Spinal cord (tissue), 10 donors: ENCODE measurements at places on chromosomes 1 and 21. TPM values are rescaled to one million over a fixed set of nuclear protein-coding genes. Genes with fewer than 3 reads are reported as not detected.

Gene GPR3
- 3.2 TPM for polyA plus RNA-seq

Gene TCP10L
- 4.1 TPM for polyA plus RNA-seq

DNA sequence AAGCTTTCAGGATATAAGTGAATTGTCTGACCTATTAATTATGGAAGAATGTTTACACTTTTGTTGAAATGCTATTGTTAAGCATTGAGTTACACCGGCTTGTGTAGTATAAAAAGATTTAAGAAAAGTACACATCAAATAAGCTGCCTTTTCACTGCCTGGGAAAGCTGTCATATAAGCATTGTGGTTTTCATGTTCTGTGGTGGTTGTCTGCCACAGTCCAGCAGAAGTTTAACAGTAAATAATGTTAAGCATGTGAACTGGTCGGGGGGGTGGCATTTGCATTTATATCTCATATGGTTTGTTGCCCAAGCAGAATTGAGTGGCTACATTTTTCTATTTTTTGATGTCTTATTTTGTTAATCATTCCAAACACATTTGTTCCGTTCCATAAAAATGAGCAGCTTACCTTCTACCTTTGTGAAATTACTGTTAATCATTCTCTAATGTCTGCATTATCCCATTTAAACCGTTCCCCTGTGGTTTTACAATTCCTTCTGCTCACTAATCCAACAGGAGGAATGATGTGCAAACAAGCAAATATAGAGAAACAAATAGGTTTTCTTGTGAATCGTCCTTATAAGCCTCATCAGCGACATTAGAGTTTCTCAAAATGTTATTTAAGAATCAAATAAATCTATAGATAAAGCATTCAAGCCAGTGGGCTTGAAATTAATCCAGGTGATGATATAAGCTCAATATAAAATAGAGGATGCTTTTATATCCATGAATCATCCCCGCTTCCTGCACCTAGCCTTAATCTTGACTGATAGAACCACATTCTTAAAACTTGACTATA lies 160.8 kb upstream of the SAMSN1 start:
- DNase-seq: no peak

GRCh38 chr21:36100971-36101641 lies 31.3 kb downstream of the CBR1 start:
- no peak for DNase-seq

DNA sequence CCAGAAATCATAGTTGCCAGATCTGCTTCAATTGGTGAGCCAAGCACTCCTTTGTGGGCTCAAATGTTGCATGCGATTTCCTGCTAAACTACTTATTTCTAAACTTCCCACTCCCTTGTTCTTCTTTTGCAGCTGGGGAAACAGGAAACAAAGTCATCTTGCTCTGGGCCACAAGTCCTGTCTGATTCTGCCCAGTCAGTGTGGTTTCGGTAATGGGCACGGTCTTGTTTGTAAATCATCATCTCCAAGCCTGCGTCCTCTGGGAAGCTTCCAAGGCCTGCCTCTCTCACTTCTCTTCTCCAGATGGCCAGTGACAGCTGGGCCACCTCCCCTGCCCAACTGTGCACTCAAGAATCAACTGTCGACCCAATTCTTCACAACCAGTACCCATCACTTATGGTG lies 4.4 kb downstream of the S100A8 start:
- DNase-seq: no peak

Gene NGF
- 4.3 TPM for polyA plus RNA-seq

Gene SH2D1B
- polyA plus RNA-seq: not detected

- DNase-seq: no peak
Measured at GRCh38 chr1:203534526-203534925, 40.6 kb downstream of the OPTC start.

Gene APOBEC4
- polyA plus RNA-seq: not detected

Gene LIN28A
- not detected for polyA plus RNA-seq

Gene CLCA2
- polyA plus RNA-seq: 0.11 TPM

Gene MCOLN3
- polyA plus RNA-seq: 0.21 TPM

Gene S100A7
- not detected for polyA plus RNA-seq

Gene OLIG2
- 143 TPM for polyA plus RNA-seq

DNA sequence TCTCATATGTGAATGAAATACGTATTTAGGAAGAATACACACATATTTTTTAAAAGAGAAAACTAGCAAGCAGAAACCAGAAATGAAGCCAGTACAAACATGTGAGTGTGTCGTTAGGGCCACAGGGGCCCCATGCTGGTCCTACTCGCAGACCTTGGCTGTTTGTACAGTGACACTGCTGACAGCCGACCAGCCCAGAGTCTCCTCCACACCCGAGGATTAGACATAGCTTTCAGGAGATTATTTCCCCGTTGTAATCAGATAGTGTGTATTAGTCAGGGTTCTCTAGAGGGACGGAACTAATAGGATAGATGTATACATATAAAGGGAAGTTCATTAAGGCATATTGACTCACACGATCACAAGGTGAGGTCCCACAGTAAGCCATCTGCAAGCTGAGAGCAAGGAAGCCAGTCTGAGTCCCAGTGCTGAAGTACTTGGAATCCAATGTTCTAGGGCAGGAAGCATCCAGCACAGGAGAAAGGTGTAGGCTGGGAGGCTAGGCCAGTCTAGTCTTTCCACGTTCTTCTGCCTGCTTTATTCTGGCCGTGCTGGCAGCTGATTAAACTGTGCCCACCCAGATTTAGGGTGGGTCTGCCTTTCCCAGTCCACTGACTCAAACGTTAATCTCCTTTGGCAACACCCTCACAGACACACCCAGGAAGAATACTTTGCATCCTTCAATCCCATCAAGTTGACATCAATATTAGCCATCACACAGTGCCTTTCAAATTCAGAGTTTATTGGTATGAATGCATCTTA lies 51.2 kb downstream of the DIP2A start:
- DNase-seq: no peak

GRCh38 chr1:243946946-243947345 lies 96.9 kb upstream of the AKT3 start:
- no peak for DNase-seq

DNA sequence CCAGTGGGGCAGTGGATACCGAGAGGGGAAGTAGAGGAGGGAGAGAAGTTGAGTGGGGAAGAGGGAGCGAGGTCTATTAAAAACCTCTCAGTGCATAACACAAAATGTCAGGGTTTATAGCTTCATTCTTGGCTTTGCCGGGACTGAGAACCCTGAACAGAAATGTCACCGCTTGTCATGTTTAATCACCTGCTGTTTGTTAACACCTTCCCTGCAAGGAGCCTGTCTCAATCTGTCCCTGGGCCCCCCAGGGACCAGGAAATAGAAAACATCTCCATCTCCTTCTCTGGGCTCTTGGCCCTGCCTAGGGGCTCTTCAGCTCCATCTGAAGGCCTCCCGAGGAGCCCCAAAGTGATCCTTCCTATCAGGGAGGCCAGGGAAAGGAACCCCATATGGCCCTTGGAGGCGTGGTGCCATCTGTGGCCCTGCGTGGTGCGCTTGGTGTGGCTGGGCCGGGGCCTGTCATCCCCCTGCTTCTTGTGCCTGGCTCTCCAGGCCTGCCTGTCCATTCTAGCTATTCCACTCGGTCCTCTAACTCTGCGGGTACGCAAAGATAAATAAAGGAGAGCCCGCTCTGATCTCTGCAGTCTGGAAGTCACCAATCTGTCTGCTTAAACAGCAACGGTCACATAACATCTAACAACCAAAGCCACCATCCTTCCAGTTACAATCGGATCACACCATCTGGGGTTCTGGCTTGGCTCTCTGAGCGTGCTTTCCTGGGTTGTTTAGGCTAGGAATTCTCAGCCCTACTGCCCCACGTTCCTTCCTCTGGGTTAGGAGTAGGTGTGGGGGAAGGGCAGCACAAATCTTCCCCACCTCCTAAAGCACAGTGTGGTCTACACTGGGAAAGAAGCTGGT lies 113.8 kb downstream of the CASZ1 start:
- no peak for DNase-seq

- DNase-seq: no peak
Measured at GRCh38 chr1:203351037-203351625, at the start of gene FMOD. Gene FMOD (minus strand): TSS chr1:203351122. CDS start chr1:203348270, 2,852 bp downstream.

Gene CHI3L2
- not detected for polyA plus RNA-seq

GRCh38 chr1:101030881-101031280 lies 5.3 kb upstream of the DPH5 start:
- no peak for DNase-seq

- no peak for DNase-seq
Measured at GRCh38 chr1:94678202-94678848, 136.8 kb upstream of the F3 start.
